ENCODE measurements at places on chromosomes 2 and 18.

DNA sequence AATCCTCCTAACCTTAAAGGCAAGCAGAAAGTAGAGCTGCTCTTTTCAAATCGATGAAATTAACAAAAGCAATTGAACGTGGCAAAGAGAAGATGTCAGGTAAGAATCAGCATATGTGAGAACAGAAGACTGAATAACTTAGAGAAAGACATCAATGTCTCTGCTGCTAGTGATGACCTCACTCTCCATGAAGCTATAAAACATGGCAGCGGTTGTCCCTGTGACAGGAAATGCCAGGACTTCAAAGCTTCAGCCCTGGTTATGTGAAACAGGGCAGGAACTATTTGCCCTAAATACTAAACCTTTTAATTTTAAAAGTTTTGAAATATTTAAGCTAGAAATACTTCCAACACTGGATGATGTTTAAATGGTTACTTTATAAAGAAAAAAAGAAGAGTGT is 383.7 kb downstream of the XIRP2 start:
- DNase-seq = no peak

DNA sequence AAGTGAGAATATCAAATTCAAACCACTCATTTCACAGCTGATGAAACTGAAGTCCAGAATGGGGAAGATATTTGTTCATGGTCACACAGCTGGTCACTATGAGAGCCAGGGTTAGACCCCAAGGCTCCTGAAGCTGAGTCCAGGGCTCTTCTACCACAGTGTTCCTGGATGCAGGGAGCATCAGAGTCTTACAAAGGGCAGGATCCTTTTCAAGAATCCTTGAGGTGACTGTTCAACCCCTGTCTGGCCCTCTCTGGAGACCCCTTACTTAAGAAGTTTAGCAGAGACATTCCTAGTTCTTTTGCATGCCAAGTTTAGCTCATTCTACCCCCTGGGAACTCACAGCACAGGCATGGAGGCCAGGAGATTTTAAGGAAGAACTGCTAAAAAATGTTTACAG is 15.7 kb downstream of the PROKR1 start:
- no peak for DNase-seq

DNA sequence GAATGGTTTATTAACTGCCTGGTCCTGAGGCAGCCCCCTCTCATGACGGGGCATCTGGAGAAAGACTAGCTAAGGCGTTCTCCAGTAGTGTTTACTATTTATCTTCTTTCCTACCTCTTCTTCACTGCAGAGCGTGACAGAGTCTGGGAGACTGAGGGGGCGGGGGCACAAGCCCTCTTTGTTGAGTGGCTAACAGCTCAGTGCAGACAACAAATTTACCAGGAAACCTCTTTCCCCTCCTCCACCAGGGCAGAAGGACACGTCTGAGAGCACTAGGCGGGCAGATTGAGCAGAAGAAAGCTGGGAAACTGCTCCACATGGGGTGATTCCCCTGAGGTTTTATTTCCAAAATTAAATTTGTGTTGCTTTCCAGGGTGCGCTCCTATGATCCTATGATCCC is 322.1 kb downstream of the CNTNAP5 start:
- no peak for DNase-seq

DNA sequence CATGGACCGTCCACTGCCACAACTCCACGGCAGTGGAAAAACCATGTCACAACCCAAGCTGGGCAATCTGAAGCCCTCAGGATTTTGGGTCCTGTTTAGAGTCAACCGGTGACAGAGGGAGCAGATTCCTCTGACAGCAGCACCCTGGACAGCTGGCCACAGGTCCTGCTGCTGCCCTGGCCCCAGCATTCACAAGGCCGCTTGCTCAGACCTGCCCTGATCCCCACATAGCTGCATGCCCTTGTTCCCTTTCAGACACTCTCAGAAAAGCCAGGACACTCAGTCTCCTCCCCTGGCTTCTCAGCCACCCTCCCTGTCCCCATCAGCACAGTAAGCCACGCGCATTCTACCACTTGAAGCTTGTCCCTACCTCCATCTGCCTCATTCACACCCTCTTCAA is 1.6 kb downstream of the COPS9 start:
- DNase-seq = no peak

DNA sequence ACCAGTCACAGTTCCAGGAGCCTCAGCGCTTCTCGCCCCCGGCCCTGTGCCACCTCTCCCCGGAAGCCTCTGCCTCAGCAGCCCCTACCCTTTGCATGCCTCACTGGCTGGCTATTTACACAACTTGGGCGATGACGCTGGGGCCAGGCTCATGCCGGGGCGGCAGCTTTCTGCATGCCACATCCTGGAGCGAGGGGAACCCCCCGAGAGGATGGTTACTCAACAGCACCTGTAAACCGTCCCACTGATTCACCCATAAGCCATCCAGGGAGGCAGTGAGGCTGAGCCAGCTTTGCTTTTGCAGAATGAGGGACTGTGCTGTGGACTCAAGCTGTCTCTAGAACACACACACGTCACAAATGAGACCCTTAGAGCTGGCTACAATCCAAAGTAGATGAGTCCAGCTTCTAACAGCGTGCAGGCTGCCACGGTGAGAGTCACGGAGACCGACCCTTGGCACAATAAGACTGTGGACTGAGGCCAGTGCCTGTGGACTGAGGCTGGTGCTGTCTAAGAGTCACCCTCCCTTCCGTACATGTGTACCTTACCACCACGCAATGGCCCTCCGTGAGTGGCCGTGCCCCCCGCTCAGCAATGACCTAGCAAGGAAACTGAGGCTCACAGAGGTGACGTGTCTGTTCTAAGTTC is 45.6 kb upstream of the ODC1 start:
- DNase-seq = peak; percentile 66

GRCh38 chr2:794554-795241 is 117.5 kb upstream of the TMEM18 start:
- no peak for DNase-seq

DNA sequence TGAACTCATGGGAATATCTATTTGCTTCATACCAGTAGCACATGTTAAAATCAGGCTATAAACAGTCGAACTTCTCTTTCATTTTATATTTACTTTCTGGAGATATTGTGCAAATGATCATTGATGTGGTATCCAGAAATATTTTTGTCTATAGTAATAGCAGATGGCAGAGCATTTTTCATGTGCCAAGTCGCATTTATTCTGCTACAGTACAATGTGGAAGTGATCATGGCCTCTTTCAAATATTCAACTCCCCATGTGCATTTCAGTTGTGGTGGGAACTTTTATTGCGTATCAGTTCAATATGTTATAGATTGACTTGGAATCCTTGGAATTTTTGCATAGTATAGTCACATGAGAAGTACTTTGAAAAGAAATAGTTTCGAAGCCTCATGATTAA is 57.4 kb downstream of the RHBDD1 start:
- DNase-seq = no peak

- DNase-seq = no peak
Measured at GRCh38 chr2:232568161-232568560, 17.7 kb downstream of the EIF4E2 start.

All from CD4-positive, alpha-beta T cell (primary cell).